ENCODE measurements at places on chromosomes 13 and 19.

- no peak for DNase-seq
Observed at GRCh38 chr19:55147545-55148251, 1.3 kb downstream of the TNNT1 start.

DNA sequence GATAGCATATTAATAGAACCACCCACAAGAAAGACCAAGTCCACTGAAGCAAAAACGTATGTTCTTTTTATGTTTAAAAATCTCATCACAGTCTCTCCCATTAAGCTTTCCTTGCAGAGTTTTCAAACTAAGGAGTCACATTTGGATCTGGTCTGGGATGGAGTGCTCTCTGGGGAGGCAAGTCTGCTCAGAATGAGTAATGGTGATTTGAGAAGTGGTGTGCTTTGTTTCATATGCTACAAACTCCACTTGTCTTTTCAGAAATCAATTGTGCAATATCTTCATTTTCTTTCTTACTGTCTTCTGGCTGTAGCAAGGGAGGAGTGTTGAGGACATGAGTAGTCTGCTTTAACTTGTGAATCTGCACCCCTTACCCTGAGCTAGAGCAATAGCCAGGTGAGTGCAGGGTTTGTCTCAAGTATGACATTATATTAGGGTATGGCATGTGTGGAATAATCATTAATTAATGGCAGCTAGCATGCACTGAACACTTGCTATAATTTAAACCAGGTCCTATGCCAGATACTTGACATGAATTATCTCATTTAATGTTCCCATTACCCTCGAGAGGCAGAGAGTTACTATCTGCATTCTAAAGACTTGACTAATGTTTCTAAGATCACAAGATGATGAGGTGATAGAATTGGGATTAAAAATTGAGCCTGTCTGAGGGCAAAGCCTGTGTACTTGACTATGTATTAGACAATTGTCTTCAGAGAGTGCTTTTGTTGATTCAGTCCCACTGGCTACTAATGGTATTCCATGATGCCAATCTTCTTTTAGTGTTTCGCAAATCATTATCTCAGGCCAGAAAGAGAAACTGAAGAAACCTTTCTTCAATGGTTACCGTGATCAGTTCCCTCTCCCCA lies 171.8 kb downstream of the GPC6 start:
- no peak for DNase-seq

- no peak for DNase-seq
Observed at GRCh38 chr13:103671547-103671946, 605.3 kb upstream of the SLC10A2 start.

DNA sequence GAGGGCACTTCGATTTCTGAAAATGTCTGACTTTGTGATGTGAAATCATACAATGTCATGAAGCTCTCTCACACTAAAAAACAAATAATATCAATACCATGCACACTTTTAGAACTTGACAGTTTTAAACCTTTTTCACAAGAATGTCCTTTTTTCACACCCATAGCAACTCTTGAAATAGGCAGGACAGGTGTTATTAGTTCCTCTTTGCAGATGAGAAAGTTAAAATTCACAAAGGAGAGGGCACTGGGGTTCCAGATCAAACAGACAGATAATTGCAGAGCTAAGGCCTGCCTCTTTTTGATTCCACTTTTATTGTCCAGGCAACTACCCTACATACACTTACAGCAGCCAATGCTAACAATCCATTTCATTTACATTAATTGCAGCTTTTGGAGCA lies 142.8 kb downstream of the KLF12 start:
- peak; percentile 26 for DNase-seq

DNA sequence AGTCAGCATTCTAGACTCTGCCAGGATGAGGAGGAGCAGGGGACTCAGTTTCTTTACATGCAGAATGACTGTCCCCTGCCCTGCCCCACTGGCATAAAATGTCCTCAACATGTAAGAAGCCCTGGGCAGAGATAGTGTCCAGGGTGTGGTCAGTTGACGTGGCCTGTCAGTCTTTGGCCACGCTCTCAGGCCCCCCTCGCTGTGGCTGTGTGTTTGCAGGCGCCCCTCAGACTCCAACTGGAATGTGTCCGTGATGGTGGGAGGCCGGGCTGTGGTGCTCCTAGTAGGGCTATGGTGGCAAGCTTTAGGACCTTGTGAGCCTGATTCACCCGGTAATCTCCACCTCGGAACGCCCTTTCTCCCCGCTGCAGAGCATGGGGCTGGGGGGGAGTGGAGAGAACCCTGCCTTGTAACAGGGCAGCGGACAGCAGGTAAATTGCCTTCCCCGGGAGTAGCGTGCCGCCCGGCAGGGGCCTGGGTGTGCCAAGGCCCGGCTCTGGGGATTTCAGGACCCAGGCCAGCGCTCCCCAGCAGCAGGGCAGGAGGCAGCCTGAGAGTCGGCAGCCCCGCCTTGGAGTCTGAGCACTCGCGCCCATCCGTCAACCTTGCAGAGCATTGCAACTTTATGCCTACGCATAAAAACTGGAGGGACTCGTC lies 62.3 kb downstream of the CHST8 start:
- peak; percentile 17 for DNase-seq

- DNase-seq = no peak
Observed at GRCh38 chr13:58804832-58805231, 1173.3 kb downstream of the PCDH17 start.

- no peak for DNase-seq
Observed at GRCh38 chr13:31556376-31556775, 182.9 kb upstream of the RXFP2 start.

DNA sequence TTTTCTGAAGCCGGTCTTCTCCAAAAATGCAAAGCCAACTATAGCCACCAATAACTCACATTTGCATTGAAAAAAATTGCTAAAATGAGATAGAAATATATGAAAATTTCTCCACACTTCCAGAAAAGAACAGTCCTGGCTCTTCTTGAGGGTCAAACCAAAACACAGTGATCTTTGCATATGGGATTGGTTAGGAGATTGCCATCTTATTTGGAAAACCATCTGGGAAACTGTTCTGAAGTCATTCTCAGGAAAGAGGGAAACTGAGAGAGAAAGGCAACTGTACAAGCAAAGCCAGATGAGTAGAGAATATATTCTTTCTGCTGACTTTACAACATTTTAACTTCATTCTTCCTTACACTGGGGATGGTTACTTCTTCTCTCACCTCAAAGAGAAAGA lies 54.6 kb downstream of the HSPH1 start:
- DNase-seq = no peak

DNA sequence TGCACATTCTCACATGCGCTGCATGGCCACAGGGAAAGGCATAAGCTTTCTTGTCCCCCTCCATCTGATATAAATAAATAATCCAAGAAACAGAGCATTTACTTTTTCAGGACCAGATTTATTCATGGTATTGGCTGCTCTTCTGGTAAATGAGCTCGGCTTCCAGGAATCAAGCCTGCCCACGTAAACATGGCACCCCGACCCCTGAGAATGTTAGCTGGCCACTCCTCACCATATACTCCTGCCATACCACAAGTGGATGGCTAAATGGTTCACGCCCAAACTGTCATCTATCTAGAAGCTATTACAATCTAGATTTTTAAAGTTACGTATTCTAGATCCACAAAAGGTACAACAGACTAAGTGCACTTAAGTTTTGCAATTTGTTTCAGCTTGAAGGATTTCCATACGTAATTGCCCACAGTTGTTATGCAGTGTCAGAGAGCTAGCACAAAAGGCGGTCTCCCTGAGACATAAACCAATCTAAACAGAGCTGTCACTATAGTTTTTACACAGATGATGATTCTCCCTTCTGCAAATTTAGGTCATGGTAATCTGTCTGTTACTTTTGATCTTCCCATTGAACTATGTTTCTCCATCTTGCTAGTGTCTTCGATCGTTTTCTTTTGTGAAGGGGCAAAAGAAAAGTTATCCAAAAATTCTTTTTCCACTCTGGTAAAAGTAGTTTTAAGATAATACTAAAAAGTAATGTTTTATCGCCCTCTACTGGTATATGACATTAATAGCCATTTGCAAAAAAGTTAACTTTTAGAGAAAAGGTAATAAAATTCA lies 16.2 kb upstream of the FOXO1 start:
- DNase-seq = peak; percentile 21

DNA sequence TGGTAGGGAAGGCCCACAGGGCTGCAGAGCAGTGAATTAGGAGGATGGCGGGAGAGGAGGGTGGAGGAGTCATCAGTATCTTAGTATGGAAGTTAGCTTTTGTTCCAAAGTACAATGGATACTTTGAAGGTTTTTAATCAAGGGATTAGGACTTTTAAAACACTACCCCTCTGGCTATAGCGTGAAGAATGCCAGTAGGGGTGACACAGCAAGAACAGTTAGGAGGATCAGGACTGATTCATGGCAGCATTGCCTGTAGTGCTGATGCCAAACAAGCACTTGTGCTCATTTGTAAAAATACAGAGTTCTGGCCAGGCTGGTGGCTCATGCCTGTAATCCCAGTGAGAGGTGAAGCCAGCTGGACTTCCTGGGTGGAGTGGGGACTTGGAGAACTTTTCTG lies 46.2 kb downstream of the SKA3 start:
- DNase-seq = no peak

DNA sequence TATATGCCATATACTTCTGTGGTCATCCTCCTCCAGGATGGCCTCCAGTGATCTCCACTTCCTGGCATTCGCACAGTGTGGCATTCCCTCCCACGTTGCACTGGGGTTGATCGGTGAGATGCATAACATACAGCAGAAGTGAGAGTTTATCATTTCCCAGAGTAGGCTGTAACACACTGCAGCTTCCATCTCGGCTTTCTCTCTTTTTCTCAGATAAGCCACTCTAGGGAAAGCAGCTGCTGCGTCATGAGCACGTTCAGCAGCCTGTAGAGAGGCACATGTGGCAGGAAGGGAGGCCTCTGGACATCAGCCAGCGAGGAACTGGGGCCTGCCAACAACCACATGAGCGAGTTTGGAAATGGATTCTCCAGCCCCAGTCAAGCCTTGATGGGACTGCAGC lies 807.1 kb downstream of the DIAPH3 start:
- DNase-seq = peak; percentile 5

DNA sequence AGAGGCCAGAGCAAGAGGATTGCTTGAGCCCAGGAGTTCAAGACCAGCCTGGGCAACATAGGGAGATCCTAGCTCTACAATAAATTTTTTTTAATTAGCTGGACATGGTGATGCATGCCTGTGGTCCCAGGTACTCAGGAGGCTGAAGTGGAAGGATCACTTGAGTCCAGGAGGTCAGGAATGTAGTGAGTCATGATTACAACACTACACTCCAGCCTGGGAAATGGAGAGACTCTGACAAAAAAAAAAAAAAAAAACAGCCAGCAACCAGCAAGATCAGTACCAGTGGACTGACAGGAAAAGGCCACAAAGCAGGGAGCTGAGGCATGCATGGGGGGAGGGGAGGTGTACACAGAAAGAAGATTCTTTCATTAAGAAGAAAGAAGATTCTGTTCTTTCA lies 52.7 kb upstream of the RFXAP start:
- DNase-seq = no peak
